ENCODE measurements at places on chromosomes 1 and 21.
A peak's percentile ranks its signal among the peaks of the same experiment; 100 is the strongest.

GRCh38 chr1:18923756-18924211 lies 21.4 kb upstream of the ALDH4A1 start:
- no peak for DNase-seq

- no peak for DNase-seq
These were observed 339.2 kb upstream of the KAZN start for GRCh38 chr1:14259191-14259757.

GRCh38 chr1:178693366-178693765 lies 31.7 kb upstream of the RALGPS2 start:
- no peak for DNase-seq

DNA sequence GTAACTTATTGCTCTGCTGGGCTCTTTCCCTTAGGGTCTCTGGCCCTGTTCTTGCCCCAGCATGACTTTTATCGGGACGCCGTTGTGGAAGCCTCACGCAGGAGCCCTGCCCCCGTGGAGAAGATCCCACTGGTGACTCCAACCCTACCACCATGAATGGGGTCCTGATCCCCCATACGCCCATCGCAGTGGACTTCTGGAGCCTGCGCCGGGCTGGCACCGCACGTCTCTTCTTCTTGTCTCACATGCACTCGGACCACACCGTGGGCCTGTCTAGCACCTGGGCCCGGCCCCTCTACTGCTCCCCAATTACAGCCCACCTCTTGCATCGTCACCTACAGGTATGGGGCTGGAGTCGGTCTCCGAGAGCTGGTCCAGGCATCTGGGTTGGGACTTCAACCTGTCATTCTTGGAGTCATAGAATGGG lies 322 bp downstream of the DCLRE1B start:
- peak; percentile 31 for DNase-seq

DNA sequence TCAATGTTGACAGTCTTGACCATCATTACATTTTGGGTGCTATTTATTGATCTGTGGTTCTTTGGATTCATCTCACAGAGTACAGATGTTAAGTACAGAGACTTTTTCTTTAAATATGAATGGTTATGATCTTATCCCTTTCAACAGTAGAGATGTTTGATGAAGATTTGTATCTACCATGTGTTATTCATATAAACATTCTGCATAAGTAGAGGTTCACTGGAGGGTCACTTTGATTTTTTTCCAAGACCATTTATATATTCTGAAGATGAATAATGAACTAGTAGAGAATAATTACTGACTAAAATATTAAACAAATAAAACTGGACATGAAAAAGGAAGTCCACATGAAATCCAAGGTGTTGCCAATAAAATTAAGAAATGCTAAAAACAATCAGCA lies 28.6 kb upstream of the HUNK start:
- no peak for DNase-seq

DNA sequence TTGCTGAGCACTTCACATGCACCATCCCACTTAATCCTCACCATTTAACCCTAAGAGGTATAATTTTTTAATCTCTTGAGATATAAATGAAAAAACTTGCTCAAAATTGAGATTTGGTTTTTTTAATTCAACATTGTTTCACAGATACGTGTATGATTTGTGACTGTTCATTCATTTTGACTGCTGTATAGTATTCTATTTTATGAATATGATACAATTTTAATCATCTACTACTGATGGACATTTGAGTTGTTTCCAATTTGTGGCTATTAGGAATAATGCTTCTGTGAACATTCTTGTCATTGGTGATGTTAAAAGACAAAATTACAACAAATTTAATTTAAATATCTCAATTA lies 617 bp upstream of the ZMYM6 start:
- no peak for DNase-seq

DNA sequence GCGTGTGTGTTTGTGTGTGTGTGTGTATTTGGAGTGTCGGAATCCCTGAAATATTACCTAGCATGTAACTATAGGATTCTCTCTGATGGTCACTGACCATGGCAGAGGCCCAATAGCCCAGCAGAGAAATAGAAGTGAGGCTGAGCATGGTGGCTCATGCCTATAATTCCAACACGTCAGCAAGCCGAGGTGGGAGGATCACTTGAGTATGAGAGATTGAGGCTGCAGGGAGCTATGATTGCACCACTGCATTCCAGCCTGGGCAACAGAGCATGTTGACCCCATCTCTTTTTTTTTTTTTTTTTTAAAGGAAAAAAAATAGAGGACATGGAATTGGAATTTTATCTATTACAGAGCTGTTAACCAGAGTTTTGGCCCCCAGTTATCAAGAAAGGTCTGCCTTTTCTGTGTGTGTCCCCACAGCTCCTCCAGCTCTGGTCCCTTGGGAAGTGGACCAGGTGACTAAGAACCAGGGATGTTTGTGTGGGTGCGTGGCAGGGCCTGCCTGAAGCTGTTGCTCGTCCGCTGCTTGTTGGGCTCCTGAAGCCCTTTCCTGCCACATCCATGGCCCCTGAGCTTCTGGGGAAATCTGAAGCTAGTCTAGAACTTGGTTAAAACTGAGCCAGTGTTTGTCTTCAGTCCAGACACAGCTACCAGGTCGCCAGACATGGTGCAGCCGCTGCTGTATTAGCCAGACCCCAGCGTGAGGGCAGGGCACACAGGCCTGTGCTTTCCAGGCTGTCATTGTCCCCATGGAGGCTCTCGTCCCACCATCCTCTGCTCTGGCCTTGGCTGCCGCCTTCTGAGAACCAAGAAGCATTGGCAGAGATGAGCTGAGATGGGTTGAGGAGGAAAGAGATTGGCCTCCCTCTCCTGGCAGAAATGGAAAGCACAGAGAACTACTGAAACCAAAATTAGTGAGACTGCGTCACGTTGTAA lies 25.5 kb downstream of the CAPN9 start:
- DNase-seq: no peak

GRCh38 chr21:24403221-24403620 lies 1204.1 kb downstream of the MRPL39 start:
- no peak for DNase-seq

DNA sequence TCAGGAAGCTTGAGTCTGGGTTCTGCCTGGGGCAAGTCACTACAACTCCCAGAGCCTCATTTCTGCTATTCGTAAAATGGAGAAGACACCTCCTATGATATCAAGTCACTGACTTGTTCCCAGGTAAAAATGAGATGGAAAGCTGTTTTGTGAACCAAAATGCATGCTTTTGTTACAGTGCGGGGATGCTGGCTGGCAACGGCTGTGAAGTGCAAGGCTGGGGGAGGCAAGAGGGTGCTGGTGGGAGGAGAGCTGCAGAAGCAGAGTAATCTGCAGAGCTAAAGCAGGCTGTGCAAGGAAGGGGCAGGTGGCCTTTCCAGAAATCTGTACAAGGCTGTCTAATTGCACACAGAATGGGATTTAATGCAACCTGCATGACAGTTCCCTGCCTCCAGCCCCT lies 150.9 kb downstream of the CNIH3 start:
- DNase-seq: no peak

- no peak for DNase-seq
These were observed 10.3 kb downstream of the PRRX1 start for GRCh38 chr1:170674239-170674638.

DNA sequence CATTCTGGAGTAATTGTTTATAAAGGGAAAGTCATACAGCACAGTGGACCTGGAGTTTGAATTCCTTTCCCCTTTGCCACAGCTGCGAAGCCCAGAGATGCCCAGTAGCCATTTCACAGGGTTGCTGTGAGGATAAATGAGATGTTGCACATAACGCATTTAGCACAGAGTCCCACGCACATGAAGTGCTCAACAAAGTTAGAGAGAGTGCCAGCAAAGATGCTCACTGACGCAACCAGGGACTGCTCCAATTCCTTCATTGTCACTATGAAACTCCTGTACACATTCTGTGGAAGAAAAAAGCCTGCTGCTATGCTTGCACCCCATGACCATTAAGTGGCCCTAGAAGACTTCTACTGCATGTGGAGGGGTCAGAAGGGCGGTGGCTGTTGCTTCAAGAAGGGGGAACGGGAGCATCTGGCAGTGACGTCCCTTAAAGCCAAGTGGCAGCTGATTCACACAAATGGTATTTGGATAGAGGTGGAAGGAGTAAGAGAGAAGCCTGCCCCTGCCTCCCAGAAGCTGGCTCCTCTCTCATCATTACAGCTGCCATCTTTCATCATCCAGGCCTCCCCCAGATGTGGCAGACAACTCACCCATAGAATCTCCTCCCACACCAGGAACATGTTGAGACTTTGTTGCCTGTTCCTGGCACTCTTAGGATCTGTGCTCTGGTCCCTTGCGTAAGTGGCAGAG lies 26.5 kb upstream of the VAV3 start:
- DNase-seq: no peak

DNA sequence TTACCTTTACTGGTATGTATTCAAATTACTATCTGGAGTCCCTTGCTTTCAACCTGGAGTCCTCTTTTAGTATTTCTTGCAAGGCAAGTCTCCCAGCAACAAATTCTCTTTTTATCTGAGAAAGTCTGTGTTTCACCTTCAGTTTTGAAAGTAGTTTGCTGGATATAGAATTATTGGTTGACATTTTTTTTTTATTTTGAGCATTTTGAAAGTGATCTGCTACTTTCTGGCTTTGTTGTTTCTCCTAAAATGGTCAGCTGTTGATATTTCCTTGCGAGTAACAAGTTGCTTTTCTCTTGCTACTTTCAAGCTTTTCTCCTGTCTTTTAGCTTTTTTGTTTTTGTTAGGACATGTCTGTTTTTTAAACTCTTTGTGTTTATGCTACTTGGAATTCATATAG lies 126.1 kb downstream of the TRIM33 start:
- DNase-seq: no peak

DNA sequence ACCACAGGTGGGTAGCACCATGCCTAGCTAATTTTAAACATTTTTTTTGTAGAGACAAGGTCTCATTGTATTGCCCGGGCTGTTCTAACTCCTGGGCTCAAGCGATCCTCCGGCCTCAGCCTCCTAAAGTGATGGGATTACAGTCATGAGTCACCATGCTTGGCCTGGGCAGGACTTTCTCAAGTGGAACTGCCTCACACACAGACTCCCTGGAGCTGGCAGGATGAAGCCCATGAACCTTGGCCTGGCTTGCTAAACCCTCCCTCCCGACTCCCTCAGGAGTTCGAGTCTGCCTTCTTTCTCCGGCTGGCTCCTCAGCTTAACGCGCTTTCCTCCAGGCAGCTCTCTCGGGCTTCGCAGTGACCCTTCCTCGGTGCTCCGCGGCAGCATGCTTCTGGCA lies 7.7 kb upstream of the ECE1 start:
- DNase-seq: no peak

DNA sequence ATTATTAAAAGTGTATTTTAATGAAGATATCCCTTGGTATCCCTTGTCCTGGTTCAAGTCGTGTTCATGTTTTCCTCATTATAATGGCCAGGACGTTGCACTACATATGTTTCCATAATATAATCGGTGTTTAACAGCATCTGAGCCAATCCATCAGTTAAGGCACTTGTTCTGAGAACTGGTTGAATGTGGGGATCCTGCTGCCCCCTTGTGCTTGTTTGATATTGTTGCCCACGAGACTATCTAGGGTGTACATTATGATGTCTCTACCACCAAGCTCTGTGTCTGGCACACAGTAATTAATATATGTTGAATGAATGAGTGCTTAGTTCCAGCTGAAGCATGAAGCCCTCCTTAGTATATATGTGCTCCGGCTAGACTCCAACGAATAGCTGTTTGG lies 193.0 kb downstream of the CACNA1E start:
- DNase-seq: peak; percentile 15

DNA sequence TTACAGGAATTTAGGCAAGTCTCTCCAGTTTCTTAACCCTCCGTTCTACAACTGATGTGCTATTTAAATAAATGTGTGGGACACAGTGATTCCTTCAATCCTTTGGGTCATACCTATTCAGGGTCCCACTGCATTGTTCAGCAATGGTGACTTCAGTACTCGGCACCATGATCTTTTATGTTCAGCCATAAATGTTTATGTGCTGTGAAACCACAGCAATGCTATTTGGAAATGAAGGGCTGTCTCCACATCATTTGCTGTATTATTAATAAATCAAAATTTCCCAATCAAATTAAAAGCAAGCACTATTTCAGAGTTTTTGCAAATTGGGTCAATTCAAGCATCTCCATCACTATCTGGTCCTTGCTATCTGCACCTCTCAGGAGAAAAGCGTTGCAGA lies 84.8 kb downstream of the NR5A2 start:
- DNase-seq: no peak

- no peak for DNase-seq
These were observed 25.7 kb upstream of the MACF1 start for GRCh38 chr1:39178541-39179431.

DNA sequence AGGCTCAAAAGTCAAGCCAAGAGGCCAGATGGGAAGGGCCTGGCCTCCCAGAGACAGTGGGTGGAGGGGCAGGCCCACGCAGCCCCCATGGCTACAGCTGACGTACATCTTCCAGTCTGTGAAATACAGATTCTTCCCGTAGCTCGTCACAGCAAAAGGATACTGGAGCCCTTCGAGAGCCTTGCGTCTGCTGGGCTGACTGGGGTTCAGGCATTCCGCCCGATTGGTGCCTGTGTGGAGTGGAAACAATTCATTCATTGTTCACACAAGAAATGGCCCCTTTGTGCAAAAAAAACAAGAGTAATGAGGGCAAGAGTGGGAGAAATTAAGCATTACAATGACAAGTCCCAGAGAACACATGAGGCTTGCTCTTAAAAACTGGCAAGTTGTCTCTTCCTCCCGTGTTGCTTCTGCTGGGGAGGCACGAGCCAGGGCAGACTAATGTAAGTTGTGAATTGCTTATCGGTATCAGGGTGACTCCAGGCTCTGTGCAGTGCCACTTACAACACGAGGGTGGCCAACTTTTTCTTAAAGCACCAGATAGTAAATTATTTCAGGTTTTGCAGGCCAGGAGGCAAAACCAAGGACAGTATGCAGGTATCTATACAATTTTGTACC lies 85.1 kb downstream of the NID1 start:
- no peak for DNase-seq

DNA sequence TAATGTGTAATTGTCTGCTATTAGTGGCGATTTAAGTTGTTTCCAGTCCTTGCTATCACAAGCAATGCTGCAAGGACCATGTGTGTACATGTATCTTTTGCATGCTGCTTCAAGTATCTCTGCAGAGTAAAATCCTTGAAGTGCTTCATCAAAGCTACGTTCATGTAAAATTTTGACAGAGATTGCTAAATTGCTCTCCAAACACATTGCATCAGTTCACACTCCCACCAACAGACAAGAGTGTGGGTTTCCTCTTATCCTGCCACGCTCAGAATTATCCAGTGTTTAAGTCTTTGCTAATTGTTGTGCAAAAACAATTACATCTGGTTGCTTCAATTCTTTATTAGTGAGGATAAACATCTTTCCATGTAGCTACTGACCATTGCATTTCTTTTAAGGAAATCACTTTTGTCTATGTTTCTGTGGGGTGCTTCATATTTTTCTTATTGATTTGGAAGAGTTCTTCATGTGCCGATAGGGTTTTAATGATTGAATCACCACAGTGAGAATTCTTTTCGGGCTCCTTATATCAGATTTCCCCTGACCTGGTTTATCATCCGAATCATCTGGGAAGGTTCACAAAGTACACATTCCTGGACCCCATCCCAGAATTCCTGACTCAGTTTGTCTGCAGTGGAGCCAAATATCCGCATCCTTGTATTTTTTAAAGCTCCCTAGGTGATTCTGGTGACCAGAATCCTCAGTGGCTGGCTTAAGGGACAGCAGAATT lies 56.3 kb upstream of the GALNT2 start:
- no peak for DNase-seq

- no peak for DNase-seq
These were observed 40.6 kb upstream of the CD46 start for GRCh38 chr1:207711285-207711684.

GRCh38 chr1:160755911-160756848 lies 17.1 kb downstream of the SLAMF7 start:
- DNase-seq: peak; percentile 74

GRCh38 chr1:209589440-209589839 lies 5.9 kb downstream of the CAMK1G start:
- no peak for DNase-seq

GRCh38 chr1:38270849-38271633 lies 224.4 kb upstream of the POU3F1 start:
- DNase-seq: no peak
